ENCODE measurements at places on chromosomes 1 and 21.

- DNase-seq: no peak
Measured at GRCh38 chr1:107443027-107443426, 302.2 kb downstream of the NTNG1 start.

DNA sequence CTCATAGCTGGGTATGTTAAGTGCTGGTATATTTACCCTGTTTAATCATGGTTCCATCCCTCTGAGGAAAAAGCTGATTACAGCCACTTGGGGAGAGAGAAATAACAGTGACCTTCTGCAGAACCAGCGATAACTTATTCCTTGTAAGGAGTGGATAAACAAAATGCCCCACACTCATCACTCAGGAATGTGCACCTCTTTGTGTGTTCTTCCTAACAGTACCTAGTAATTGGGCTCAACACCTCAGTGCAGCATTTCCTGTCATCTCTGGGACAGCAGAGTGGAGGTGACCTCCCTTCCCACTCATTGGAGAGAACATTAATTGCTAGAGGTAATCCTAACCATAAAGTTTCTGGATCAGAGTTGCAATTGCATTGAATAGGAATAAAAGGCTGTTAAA is 112.5 kb upstream of the F3 start:
- peak; percentile 54 for DNase-seq

- no peak for DNase-seq
Measured at GRCh38 chr1:21857142-21857839, 45.2 kb downstream of the LDLRAD2 start.

DNA sequence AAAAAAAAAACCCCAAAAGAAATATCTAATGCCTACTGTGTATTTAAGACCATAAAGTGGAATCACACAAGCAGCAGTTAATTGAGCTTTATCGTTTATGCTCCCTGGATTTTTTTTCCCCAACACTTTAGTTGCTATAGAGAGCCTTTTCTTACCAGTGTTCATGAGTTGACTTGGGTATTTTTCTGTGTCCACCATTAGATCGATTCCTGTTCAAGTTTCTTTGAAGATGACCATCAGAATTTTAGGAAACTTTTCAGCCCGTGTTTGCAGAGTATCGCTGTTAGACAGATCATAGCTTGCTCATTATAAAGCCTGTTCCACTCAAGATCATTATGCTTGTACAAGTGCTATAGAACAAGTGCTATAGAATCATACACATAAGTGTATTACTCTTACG is 1.5 kb downstream of the RALGPS2 start:
- DNase-seq: no peak

DNA sequence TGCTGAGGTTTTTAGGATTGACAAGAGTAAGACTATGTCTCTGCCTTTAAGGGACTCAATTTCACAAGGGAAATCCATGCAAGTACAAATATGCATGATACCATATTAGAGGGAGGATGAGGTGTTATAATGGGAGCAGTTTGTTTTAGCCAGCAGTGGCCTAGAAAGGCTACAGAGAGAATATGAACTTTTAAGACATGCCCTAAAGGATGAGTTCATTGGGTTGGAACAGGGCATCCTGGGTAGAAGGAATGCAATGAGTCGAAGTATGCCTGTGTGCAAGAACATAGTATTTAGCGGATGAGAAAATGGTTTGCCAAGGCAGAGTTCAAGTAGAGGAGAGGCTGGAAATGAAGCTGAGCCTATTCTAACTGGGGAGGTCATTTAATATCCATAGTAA is 32.6 kb upstream of the LEPR start:
- DNase-seq: no peak

DNA sequence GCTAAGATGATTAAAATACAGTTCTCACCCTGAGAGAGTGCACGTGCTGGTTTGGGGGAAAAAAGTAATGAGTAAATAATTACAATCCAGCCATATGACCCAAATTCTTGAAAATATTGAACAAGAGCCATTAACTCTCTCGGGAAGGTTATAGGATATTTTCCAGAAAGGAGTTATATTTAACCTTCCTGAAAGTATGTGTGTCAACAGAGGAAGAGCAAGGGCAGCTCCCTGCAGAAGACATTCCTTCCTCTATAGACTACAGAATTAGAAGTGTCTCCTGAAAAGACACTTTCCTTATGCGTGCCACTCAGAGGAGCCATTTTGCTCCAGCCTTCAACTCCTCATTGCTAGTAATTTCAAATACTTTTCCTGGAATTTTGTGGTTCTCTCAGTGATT is 648.7 kb downstream of the USP25 start:
- DNase-seq: no peak

DNA sequence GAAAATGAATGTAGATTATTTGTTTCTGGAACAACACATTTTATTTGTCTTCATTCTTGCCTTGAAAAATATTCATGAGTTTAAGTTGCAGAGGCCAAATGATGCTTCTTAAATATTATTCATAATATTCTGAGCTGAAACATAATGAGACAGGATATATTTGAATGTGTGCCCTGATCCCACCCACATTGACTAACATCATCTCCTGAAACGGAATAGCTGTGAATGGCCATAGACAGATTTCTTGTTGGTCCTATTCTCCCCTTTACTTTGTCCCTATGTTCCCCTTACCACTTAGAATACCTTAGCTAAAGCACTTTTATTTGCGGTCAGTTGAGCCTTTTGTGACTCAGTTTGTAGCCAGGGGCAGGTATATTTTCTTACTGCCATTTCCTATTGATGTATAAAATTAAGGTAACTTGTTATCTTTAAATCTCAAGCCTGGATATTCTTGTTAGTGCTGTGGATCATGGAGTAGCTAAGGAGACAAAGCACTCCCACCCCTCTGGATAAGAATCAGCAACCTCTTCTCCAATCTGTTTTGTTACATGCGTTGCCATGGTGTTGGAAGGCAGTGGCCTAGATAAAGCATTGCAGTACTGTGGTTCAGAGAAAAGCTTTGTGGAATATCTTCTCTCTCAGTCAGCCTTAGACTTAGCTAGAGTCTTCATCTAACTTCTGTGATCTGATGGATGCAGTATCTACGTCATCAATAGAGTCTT is 478.5 kb upstream of the DEPDC1 start:
- peak; percentile 15 for DNase-seq

DNA sequence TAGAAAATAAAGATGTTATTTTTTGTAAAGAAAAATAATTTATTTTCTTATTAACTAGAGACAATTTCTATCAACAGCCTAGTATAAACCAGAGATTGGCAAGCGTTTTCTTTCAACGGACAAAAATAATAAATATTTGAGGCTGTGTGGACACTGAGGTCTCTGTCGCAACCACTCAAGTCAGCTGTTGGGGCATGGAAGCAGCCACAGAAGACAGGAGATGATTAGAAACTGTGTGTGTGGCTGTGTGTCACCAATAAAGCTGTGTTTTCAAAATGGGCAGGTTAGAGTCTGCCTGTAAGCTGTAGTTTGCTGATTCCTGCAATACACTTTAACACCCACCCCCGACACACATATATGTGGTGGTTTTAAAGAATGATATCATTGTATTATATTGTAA is 200.6 kb upstream of the HMCN1 start:
- DNase-seq: no peak

All from NCI-H69 (cell line).